ENCODE measurements at places on chromosomes 5 and 9.
A peak's percentile ranks its signal among the peaks of the same experiment; 100 is the strongest.

GRCh38 chr5:44797841-44798240 is 10.9 kb upstream of the MRPS30 start:
- DNase-seq, result no peak

DNA sequence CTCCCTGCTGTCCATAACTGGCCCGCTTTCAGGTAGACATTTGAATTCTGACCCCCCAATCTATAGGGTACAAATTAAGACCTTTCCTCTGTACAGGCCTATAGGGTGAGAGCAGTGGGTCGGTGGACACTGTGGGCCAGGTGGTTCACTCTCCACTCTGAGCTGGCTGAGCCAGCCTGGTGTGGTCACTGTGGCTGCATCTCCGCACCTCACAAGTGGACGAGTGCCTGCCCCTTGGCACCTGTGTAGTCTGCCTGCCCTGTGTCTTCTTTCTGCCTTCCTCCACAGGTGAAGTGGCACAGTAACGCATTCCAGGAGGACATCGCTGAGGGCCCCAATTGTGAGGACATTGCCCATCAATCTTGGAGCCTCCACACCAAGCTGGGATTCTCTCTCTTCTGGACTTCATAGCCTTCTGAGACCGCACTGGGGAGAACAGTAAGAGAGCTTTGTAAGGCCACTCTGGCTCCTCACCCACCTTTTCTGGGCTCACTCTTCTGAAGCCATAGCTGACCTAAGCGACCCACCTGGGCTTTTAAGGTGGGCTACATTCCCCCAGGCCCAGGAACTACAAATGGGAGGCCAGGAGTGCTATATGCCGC is 33.5 kb upstream of the JADE2 start:
- DNase-seq, result no peak

DNA sequence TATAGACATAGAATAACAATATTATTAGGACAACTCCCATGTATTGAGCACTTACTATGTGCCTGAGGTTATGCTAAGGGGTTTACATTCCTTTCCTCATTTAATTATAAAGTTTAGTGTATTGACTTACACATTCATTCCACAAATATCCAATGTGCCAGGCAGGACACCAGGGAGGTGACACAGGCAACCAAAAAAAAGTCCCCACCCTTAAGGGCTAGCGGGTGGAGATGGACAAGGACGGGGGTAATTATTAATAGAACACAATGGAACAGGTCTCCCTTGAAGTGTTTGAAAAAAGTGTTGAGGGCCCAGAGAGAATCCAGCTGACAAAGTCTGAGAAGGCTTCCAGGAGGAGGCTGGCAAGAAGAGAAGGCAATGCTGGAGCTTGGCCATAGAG is 5.7 kb downstream of the TBC1D2 start:
- DNase-seq, result no peak

- DNase-seq, result no peak
Observed at GRCh38 chr5:136195971-136196820, 3.2 kb upstream of the SMIM32 start.

DNA sequence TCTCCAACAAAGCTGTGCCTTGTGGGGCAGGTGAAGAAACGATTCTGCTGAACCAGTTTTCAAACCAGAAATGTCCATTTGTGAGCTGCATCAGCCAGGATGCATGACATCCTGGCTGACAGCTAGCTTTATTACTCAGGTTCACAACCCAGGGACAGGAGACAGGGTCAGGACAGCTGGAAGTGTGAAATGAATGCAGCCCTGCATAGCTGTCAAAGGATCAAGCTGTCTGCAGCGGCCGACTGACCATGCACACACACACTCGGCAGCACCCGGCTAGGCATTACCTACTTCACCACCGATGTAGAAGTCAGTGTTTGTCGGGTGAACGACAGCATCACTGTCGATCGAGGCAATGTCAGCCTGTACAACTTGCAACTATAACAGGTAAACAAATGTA is 48.5 kb downstream of the MACROH2A1 start:
- no peak for DNase-seq

DNA sequence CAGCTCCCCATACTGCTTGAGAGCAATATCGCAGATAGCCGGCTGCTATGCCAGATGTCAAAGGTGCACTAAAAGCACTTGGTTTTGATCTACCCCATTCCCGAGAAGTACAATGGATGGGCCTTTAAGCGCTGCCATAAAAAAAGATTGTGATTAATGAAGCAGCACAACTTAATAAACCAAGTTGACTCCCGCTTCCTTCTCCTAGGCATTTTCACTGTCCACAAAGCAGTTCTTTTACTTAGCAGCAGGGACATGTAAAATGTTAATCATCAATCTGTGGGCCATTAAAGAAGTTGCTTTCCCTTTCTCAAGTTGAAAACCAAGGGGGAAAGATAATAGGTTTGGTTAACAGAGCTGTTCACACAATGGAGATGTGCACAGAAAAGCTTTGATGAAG is 176.4 kb downstream of the TRPM6 start:
- no peak for DNase-seq

- DNase-seq, result no peak
Observed at GRCh38 chr9:19698960-19699359, 89.9 kb downstream of the SLC24A2 start.

DNA sequence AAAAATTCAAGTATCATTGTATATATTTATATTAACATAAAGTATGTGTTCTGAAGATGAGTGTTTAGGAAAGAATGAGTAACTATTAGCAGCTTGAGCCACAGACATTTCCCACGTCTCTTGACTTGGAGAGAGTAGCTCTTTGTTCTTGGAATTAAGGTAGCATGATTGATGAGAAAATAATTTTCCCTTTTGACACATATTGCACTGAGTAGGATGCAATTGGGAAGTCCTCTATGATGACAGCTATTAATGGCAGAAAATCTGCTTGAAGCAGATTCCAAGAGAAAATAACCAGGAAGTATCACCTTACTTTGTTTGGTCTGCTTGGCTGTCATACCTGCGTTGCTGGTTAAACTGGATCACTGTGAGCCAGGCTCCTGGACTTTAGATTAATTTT is 204.8 kb downstream of the TLE4 start:
- no peak for DNase-seq

DNA sequence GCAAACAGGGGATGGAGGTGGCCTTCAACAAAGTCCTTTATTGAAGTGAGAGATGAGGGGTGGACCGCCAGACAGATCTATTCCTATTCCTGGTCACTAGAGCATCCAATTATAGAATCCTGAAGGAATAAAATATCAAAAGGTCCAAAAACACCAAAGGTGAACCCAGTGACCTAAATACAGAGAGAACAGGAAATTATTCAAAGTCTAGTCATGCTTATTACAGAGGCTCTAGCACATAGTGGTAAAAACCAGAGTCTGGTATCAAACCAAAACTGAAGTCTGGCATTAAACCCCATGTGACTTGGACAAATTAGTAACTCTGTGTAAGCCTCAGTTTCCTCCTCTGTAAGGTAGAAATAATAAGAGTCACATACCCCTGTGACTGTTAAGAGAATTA is 100.5 kb upstream of the SNX2 start:
- DNase-seq, result no peak

DNA sequence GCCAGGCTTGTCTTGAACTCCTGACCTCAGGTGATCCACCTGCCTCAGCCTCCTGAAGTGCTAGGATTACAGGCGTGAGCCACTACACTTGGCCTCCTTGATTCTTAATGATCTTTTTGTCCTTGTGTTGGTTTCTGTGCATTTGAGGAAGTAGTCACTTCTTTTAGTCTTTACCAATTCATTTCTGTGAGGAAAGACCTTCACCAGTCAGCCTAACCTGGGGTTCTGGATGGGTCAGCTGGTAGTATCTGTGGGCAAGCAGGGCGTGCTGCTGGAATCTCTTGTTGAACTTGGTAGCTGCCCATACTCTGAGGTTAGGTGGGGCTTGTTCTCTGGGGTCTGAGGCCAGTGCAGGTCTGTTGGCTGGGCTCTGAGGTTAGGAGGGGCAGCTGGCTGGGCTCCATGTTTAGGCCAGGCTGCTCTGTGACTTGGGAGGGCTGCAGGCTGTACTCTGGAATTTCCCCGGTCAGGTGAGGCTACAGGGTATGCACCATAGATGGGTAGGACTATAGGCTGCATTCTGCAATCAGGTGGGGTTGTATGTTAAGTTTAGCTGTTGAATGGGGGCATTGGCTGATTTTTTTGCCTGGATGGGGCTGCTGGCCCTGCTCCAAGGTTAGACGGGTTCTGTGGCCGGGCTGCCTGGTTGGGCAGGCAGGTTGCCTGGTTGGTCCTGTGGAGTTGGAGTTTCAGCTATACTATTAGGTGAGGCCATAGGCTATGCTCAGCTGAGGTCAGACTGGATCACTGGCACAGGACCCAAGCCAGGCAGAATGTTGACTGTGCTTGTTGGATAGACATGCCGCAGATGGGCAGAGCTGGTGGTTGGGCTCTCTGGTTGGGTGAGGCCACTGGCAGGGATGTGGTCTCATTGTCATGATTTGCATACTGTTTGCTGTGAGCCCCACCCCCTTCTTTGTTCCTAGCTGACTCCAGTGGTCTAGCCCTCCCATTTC is 19.2 kb downstream of the UBAP1 start:
- DNase-seq, result no peak

DNA sequence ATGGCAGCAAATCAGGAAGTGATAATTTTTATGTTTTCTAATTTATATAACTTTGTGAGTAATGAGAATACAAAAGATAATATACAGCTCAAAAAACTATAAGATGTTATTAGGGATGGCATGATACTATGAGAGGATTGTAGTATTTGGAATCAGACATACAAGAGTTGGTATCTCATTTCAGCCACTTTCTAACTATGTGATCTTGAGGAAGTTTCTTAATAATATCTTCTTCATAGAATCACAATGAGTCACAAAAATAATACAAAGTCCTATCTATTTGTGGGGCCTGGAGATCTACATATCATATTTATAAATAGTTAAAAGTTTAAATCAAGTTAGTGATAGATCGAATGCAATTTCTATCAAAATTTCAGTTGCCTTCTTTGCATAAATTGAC is 23.7 kb upstream of the TMED7 start:
- no peak for DNase-seq

GRCh38 chr5:127571314-127572131 is 54.1 kb downstream of the PRRC1 start:
- DNase-seq, result no peak

GRCh38 chr5:148719605-148720004 is 65.3 kb upstream of the HTR4 start:
- DNase-seq, result no peak

DNA sequence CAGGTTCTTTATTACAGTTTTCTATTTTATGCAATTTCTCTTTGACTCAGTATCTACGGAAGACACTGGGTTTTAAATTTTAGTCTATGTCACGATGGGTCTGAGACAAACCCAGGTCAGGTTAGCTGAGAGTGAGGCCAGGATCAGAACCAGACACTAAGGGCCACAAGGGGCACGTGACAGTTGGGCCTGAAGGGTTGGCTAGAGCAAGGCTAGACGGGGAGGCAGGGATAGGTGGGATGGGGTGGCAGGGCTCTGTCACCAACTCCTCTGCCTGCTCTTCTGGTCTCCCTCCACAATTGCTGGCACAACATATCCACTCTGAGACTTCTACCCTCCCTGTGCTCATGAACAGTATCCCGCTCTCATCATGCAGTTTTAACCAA is 76.4 kb downstream of the MED27 start:
- DNase-seq, result no peak

DNA sequence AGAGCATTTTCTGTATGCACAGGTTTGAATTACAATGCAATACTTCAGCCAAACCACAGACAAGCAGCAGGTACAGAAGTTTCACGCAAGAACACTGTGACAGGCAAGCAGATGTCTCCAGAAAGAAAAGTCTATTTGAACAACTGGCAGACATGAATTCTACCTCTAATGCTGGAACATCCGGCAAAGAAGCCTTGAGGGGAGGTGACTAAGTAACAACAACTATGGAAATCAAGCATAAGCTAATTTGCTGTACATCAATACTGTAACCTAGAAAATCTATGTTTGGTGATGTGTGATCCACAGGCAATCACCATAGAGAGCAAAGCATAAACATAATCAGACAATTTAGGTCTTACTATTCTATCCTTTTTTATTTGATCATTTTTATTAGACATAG is 65.5 kb downstream of the PLK2 start:
- no peak for DNase-seq

DNA sequence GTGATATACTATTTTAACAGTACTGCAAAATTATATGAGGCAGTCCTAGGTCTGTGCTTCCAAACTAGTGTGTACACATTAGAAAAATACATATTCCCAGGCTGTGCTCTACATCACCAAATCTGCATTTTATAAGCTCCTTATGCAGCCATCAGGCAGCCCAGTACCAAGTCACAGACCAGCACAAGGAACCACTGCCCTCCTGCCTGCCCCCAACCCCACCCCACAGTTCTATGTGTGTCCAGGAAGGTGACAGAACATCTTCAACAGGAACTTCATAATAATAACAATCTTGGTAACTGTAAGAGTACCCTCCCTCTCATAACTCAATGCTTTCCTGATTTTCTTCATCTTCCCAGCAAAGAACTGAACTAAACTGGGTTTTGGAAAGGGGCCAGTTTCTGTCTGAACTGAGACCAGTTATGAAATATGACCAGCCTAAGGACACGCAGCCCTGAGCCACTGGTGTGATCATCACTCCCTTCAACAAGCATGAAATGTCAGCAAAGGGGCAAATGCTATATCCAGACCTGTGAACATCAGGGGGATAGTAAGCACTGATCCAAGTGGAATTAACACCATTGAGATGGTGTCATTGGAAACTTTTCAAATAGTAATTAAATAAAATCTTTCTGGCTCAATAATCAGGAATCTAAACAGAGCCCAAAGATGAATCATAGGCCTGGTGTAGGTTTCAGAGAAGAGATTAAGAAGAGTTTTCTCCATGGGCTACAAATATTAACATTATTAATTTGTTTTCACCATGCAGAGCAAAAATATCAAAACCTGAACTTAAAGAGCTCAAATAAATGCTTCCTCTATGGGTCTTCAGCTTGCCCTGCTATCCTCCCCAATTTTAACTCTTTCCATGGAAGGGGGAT is 82.1 kb downstream of the DPYSL3 start:
- no peak for DNase-seq

GRCh38 chr5:143066556-143067281 is 296.5 kb downstream of the ARHGAP26 start:
- DNase-seq, result no peak

- DNase-seq, result no peak
Observed at GRCh38 chr9:128414461-128414860, 6.2 kb upstream of the CERCAM start.

GRCh38 chr5:172694541-172694940 is 53.5 kb downstream of the NEURL1B start:
- no peak for DNase-seq

- peak; percentile 43 for DNase-seq
Observed at GRCh38 chr5:173615884-173616576, 420 bp downstream of the BOD1 start.

DNA sequence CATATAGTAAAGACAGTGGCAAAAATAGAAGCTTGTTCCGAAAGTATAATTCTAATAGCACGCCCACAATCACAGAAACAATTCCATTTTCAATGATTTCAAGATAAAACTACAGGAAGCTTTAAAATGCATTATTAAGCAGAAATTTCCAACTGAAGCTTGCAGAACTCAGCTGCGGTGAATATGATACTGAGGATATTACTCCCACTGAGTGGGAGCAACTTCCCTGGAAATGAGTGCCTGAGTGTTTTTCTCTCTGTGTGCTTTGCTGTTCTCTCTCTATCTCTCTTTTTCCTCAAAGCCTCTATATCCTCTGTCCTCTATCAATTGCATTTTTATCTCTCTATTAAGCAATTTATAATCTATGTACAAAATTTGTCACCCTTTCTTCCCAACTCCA is 187.5 kb upstream of the PRDM9 start:
- no peak for DNase-seq

Measured in activated CD8-positive, alpha-beta memory T cell treated with anti-CD3 and anti-CD28 coated beads for 1 hour (primary cell).